ENCODE measurements at places on chromosomes 11 and 22.
A peak's percentile ranks its signal among the peaks of the same experiment; 100 is the strongest.

DNA sequence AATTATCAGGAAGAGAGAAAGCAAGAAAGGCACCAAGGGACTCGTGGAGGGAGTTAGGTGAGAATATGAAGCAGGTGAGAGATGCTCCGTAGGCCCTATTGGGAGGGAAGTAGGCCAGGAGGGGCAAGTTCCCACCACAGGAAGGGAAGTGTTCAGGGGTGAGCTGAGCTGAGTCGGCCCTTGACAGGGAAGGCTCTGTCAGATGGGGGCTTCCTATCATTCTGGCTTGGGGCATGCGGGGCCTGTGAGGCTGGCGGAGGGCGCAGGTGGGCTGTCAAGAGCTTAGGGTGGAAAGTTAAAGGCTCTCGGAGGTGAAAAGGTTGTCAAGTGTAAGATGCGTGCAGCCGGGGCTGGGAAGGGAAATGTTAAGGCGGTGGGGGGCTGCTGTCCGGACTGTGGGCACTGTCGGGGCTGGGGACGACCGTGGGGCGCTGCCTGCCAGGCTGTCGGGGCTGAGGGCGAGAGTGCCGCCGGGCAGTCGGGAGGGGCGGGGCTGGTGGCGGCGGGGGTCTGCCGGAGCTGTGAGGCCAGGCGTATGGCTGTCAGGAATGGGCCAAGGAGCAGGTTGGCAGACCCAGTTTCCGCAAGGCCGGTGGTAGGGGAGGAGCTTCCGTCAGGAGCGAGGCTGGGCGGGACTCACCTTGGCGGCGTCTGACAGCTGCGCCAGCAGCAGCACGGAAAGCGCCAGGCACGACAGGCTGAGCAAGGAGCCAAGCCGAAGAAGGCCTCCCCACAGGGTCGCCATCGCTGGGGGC lies 496 bp downstream of the TMEM9B start:
- DNase-seq: peak; percentile 84

DNA sequence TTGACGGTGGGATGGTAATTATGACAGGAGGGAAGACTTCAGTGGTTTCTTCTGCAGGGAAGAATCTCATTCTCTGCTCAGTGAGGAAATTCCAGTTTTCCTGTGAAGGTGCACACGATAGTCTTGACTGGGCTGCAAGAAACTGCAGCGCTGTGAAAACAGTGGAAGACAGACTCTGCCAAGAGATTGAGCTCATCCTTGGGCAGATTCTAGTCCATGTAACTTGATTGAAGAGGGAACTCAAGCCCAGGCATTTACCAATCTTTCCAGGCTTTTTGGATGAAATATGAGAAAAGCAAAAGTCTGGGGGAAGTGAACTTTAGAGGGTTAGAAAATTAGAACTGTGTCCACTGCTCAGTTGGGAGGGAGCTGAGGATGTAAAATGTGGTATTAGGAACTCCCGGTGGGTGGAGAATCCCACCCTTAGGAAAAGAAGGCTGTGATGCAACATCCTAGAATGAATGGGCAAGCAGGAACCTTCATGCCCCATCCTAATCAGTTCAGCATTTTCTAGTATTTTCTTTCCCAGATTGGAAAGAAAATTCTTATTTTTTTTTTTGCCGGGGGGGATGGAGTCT lies 212.6 kb downstream of the DBX1 start:
- DNase-seq: no peak

- DNase-seq: no peak
Measured at GRCh38 chr11:9868641-9869040, 204.8 kb downstream of the SWAP70 start.

DNA sequence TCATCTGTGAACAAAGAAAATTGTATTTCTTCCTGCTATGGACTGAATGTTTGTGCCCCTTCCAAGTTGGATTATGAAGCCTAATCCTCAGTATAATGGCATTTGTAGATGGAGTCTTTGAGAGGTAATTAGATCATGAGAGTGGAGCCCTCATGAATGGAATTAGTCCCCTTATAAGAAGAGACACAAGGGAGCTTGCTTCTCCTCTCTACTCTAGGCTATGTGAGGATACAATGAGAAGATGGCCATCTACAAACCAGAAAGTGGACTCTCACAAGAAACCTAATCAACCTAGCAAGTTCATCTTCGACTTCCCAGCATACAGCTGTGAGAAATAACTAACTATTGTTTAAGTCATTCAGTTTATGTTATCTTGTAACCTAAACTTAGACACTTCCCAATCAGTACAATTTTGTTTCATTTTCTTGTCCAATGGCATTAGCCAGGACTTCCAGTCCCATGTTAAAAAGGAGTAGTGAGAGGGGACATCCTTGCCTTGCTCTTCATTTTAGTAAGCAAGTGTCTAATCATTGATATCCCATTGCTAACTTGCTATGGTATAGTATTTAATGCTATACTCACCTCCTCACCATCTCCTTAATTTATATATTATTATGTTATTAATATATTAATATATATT lies 45.7 kb downstream of the PDGFD start:
- DNase-seq: no peak

- no peak for DNase-seq
Measured at GRCh38 chr11:81253244-81253643, 1480.4 kb downstream of the FAM181B start.

DNA sequence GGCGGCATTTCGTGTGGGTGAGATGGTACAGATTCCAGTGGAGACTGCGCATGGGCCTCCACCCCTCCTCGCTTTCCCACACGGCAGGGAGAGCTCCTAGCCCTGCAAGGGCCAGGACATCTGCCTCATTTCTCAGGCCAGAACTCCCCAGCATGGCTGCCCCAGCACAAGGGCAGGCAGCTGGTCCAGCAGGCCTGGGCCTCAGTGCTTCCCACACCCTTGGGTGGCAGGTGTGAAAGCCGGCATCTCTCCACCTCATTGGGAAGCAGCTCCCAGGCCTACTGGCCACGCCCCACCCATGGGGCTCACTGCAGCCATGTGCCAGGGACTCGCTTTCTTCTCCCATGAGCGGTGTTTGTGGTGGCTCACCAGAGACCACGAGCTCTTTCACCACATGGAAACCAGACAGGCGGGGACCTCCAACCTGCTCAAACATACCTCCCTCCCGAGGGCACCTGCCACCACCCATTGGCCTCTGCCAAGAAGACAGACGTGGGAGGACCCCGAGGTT lies 79.1 kb downstream of the NAT10 start:
- DNase-seq: no peak

DNA sequence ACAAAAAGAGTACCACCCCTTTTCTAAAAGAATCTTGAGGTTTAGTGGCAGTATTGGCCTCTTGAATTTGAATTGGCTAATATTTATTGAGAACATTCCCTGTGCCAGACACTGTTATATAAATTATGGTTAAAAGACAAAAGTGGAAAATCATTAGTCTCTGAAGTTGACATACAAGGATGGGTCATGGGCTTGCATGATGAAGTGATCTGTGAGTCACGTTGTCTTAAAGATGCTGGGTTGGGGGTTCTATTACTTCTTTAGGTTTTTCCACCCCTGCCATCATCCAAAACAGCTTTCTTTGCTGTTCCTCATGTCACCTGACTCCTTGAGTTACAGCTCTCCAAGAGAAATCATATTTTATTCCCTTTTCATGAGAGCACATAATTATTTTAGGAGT lies 85.0 kb downstream of the CD44 start:
- no peak for DNase-seq

DNA sequence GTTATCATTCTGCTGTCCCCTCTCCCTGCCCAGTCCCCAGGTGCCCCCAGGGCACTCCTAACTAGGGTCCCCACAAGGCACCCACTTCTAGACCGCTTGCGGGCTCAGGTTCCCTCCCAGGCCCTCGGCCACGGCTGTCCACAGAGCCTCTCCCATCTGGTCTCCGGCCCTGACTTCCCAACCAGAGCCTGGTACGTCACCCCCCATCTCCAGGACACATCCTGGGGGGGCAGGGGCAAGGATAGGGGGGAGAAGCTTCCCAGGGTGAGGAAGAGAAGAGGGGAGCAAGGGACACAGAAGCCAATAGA lies 457 bp downstream of the SSTR3 start:
- no peak for DNase-seq

DNA sequence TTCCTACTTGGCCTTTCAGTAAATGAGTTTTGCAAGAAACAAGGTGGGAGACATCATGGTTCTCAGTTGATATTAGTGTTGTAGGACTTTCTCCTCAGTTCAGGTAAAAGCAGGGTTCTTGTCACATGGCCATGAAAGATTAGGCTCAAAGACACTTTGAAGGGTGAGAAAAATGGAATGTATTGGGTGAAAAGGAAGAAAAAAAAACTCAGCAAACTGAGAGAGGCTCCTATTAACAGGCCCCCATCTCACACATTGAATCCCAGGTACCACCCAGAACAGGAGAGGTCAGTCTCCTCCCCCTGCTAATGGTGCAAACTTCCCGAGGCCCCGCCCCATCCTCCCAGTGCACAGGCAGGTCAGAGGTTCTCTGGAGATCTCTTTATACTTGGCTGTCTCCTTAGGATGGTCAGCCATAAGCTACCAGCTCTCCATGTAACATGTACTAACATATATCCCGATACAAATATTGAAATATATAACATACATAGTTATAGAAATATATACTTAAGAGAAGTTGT lies 62.2 kb downstream of the MICAL2 start:
- no peak for DNase-seq

DNA sequence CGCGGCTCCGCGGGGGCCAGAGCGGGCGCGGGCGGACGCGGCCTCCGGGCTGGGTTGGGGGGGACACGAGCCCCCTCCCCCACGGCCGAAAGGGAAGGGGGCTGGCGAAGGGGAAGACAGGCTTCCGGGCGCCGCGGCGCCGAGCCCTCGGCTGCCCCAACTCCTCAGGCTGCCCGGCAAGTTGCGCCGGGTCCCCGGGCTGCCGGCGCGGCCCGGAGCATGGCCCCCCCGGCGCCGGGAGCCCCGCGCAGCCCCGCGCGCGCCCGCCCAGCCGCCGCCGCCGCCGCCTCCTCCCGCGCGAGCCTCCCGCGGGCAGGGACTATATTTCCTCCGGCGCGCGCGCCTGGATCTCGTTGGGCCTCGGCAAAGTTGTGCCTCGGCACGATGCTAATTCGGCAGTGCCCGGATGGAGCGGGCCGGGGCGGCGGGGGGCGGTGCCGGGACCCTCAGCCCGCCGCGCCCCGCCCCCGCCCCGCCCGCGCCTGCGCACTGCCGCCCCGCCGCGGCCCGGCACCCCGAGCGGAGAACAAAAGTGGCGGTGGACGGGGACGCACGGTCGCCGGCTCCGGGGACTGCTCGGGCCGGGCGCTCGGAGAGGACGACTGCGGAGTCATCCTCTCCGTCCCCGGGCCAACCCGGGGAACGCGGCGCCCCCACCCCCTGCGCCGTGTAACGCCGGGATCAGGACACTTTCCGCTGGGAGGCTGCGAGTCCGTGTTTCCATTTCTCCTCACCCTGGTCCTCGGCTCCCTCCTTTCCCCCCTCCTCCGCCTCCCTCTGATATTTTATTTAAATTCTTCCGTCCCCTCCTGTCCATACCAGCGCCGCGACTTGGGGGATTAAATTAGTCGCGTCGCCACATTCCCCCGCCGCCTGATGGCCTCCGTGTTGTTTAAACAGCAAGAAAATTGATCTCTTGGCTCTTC lies at the start of gene PHF21B:
TSS of gene PHF21B (minus strand) at position 400 of the 926 bp plus-strand sequence. CDS start 456 bp downstream, outside the sequence.
- DNase-seq: peak; percentile 37

DNA sequence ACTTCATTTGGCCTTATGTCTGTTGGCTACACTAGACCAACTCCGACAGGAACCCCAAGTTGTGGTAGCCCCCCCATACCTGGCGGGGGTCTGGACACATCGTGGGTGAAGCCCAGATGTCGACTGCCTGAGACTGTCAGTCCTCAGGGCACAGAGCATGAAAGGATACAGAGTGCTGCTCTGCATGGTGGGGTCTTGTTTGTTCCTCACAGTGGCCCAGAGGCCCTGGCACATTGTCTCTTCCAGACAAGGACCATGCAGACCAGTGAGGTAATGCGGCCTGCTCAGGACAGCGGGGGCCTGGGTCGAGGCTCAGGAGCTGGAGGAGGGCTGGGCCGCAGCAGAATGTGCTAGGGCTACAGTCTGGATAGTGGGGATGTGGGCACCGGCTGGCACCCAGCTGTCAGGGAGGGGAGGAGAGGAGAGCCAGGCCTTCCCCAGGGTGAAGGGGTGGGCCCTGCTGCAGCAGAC lies 14.6 kb downstream of the CAPN5 start:
- DNase-seq: no peak

- DNase-seq: peak; percentile 19
Measured at GRCh38 chr11:62497132-62497801, 49.3 kb downstream of the AHNAK start.

DNA sequence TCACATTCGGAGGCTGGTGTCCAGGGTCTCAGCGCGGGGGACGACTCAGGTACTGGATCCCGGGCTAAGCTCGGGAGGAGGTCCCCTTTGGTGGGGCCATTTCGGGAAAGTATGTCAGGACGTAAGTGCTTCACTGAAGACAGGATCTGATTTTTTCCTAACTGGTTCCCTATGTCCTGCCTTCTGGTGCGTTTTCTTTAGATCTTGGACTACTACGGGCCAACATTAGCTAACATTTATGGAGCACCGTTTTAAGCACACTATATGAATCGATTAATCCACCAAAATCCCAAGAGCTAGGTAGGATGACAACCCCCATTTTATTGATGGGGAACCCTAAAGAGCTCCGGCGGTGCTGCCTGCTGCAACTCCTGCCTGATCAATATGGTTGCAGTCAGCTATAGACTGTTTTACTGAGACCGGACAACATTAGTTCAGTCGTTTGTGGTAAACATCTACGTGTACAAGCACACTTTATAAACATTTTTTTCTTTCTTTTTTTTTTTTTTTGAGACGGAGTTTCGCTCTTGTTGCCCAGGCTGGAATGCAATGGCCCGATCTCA lies 17.0 kb upstream of the WDR74 start:
- peak; percentile 41 for DNase-seq

- DNase-seq: no peak
Measured at GRCh38 chr11:47087801-47088200, 88.9 kb downstream of the ARFGAP2 start.

DNA sequence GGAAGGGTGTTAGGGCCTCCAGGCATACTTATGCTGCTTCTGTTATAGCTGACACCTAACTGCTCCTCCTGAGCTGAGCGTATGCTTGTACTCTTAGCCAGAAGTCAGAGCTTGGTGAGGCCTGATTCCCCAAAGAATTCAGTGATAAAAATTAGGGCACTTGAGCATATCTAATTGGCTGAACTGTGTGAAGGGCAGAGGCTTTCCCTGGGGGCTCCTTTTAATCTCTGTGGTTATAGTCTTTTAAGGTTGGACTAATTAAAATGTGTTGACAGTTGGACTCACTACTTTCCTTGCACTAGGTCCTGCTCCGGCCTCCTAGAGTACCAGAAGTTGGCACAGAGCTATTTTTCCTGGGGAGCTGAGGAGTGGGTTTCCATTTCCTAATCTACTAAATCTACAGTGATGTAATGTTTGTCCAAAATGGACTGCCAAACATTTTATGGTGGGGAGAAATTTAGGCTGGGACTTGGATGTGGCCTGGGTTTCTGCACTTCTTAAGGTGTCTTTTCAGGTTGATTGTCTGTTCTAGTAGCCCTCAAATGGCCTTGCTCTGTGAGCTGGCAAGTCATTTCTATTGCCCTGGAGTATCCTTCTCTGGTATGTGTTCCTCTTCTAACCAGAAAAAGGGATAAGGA lies 18.4 kb downstream of the STIM1 start:
- DNase-seq: no peak

GRCh38 chr11:128328955-128329551 lies 258.3 kb downstream of the ETS1 start:
- no peak for DNase-seq

- DNase-seq: no peak
Measured at GRCh38 chr11:28833169-28833568, 725.0 kb downstream of the METTL15 start.

- peak; percentile 0 for DNase-seq
Measured at GRCh38 chr11:80593648-80594374, 1153.0 kb upstream of the TENM4 start.

- peak; percentile 45 for DNase-seq
Measured at GRCh38 chr11:112211536-112211935, 14.7 kb upstream of the PTS start.

Measured in activated CD4-positive, alpha-beta T cell treated with anti-CD3 and anti-CD28 coated beads, Interleukin-2, Interleukin-6, amounts not matched to agents 100 ng/mL and 50 ng/mL, durations not matched to agents 16 hours and 8 hours (primary cell).